ENCODE measurements at places on chromosomes 2 and 18.
A peak's percentile ranks its signal among the peaks of the same experiment; 100 is the strongest.

DNA sequence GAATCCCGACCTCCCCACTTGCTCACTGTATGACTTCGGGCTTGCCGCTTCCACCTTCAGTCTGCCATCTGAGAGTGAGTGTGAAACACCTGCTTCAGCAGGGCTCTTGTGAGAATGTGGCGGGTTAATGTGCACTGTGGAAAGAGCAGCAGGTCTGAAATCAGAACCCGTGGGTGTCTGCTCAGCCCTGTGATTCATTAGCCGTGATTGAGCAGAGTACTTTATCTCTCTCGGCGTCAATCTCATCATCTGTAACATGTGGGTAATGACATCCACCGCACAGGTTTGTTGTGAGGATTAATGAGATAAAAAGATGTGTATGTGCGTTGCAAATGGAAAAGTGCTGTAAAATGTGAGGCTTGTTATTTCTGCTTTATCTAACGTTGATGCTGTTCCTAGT lies 128.6 kb downstream of the LRATD1 start:
- DNase-seq, result no peak

GRCh38 chr2:191155608-191156071 lies 4.8 kb upstream of the STAT4 start:
- peak; percentile 59 for DNase-seq

DNA sequence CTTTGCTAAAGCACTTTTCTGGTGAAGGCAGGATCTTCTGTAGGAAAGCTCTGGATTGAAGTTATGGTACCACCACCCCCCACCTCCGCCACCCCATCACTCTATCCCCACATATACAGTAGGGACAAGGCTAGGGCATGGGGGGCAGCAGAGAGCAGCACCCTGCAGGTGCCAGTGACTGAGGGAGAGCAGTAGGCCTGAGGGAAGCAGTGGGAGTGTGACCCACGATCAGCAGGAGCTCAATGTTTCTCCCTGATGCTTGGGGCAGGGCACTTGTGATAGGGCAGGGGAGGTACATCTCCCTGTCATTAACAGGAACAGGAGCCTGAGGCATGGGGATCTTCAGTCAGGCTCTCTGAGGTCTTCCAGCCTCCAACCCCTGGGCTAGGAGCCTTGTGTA lies 121.6 kb downstream of the ZFP36L2 start:
- no peak for DNase-seq

DNA sequence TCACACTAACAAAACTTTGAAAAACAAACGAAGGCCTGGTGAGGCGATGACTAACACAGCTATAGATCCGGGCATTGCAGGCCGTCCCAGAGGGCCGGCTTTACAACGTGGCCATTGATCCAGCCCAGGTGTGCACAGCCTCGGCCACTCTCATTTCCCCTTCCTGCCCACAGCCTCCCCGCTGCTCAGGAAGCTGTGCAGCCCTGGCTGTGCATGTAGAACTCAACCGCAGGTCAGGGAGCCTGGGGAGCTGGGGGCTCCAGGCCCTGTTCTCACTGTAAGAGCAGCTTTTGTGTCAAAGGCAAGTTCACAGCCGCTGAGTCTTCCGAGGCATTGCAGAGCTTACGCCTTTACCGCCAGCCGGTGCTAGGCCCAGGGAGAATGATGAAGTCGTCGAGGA lies 87.2 kb downstream of the LONRF2 start:
- no peak for DNase-seq

DNA sequence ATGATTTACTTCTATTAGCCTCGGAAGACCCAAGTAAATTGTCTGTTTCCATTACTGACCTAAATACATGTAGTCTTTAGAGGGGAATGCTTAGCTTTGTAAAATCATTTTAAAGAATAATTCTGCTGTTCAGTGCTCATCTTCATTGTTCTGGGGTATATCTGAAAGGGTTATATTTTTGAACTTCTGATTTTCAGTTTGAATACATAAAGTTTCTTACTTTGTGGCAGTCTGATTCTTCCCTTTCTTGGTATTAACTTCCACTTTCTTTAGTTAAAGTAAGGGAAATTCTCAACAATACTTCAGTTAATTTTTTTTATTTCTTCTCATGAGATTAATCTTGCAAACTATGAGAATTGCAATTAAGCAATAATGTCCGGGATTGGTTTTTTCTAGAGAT lies 148.4 kb downstream of the DOCK10 start:
- DNase-seq, result no peak

DNA sequence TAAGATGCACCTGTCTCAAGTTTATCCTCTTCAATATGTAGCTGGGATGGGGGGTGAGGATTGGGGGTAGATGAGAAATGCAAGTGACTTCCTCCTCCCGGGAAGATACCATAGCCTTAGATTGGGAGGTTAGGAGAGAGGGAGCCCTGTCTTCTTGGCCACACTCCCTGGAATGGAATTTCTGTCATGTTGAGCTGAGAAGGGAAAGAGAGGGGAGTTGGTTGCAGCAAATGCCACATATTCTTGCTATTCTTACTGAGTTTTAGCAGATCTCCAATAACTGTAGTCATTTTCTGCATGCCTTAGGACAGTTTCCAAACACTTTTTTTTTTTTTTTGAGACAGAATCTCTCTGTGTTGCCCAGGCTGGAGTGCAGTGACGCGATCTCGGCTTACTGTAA lies 35.9 kb downstream of the TAF4B start:
- DNase-seq, result no peak

DNA sequence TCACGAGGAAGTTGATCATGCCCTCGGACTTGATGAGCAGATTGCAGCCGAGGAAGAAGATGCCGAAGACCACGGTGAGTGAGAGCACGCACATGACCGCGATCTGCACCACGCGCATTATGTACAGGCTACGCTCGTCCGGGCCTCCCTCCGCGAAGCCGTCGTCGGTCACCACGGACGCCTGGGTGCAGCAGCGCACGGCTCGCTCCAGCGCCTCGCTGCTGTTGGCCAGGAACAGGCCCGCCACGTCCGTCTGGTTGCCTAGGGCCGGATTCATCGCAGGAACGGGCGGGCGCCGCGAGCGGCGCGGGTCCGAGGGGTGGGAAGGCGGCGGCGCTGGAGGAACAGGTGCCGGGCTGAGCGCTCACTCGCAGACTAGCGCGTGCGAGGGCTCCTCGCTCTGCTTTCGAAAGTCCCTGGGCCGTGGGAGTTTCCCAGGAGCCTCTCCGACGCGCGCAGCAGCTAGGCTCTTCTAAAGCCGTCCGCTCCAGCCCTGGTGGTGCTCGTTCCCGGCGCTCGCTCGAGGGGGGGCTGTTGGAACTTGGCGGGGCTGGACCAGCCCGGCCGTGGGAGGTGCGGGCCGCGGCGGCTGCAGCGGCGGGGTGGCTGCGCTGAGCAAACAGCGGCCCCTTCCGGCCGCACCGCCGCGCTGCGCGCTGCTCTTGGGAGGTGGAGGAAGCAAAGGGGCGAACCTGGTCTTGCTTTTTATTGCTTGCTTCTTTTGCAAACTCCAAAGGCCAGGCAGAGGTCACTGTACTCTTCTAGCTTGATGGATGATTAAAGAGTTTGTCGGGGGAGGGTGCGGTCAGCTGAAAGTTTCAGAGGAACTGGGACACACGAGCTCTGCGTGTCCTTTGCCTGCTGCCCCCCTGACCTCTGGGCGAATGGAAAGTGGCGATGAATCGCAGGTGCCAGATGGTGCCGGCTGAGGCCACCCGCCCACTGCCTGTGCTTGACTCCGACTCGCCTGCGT lies at the start of gene RPRM:
TSS of gene RPRM (minus strand) at position 474 of the 973 bp plus-strand sequence. CDS start at position 277, 197 bp downstream.
- DNase-seq, result peak; percentile 50

All from fibroblast of skin of abdomen (primary cell).